NCI-H774 (cell line): ENCODE measurements at places on chromosomes 2 and 18.

- DNase-seq = peak; percentile 78
Measured at GRCh38 chr2:45935791-45936622, 284.5 kb downstream of the PRKCE start.

DNA sequence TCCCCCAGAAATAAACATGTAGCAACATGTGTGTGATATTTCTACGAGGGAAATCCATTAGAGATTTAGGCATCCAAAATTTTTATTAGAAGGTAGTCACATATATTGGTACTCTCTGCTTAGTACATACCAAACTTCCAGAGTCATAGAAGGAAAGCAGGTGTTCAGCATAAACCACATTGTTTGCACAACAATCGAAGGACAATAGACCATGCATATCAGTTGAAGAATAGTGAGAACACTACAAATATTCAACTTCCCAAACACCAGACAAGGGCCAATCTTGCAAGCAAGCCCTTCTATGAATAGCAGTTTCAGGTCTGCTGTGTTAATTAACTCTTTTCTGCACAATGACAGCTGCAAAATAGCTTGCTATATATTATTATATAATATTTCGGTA lies 702.2 kb downstream of the ERBB4 start:
- DNase-seq = peak; percentile 72

- DNase-seq = no peak
Measured at GRCh38 chr2:12032398-12032797, 286.0 kb downstream of the LPIN1 start.

DNA sequence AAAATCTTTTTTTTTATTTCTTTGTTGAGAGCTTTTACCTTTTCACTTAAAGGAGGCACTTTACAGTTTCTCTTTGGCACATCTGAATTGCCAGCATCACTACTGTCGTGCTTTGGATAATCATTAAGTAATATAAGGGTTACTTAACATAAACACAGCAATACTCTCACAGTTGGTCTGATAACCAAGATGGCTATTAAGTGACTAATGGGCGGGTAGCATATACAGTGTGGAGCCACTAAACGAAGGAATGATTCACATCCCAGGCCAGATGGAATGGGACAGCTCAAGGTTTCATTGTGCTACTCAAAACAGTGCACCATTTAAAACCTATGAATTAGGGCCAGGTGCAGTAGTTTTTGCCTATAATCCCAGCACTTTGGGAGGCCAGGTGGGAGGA lies 28.1 kb downstream of the USP37 start:
- no peak for DNase-seq

GRCh38 chr2:43265421-43265820 lies 39.0 kb upstream of the ZFP36L2 start:
- no peak for DNase-seq

- no peak for DNase-seq
Measured at GRCh38 chr2:38527338-38528007, 75.3 kb downstream of the HNRNPLL start.

DNA sequence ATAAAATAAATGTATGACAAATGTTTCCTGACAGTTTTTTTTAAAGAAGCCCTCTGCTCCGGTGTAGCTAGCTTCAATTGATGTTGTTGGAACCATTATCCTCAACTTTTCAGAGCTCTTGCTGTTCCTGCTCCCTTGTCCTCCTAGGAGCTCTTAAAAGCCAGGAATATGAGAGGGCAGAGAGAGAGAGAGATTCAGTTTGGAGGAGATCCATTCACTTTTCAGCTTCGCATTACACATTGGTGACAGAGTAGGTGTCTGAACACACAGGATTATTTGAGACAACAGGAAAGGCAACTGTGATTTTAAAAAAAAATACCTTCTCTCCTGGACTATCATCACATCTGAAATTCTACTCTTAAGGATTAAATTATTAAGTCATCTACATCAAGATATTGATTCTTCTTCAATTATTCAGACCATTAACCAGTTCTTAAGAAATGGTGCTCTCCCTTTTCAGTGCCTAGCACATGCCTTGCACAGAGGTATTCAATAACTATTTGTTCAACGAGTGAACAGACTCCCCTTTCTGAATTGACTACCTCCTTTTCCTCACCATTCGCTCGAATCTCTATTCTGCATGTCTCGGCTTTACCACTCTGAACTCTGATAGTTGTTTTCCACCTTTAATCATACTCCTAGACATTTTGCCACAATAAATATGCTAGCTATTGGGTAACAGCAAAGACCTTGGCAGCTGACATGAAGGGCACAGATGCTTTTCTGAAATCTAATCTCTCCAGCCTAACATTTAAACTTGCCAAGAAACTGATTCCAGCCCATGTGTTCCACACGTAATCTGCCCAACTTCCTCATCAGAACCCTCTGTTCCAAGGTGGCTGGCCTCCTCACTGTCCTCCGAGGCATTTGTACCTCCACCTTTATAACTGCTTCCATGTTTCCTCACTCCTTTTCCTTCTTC lies 28.6 kb upstream of the SLC35F5 start:
- DNase-seq = no peak

DNA sequence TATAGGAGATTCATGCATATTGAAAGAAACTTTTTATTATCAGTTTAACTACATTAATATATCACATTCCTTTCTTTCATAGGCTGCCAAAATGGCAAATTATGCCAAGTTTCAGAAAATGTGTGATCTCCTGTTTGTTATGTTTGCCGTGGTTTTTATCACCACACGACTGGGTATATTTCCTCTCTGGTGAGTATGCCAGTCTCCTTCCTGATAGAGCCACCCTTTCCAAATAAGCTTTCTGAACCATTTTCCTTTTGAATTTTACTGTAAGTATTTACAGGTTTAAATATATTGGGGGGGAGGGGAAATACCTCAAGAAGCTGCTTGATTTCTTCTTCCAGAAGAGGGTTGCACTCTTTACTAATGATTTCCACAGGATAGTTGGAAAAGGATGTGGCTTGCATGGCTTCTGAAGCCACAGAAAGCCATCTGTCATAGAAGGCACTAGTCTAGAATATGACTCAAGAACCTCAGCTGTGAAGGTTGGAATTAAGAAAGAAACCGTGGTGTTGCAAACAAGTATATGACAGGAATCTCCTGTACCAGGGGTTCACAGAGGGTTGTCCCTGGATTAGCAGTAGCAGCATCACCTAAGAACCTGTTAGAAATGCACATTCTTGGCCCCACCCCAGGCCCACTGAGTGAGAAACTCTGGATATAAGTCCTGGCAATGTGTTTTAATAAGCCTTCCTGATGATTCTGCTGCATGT lies 84.5 kb upstream of the NOSTRIN start:
- DNase-seq = no peak

DNA sequence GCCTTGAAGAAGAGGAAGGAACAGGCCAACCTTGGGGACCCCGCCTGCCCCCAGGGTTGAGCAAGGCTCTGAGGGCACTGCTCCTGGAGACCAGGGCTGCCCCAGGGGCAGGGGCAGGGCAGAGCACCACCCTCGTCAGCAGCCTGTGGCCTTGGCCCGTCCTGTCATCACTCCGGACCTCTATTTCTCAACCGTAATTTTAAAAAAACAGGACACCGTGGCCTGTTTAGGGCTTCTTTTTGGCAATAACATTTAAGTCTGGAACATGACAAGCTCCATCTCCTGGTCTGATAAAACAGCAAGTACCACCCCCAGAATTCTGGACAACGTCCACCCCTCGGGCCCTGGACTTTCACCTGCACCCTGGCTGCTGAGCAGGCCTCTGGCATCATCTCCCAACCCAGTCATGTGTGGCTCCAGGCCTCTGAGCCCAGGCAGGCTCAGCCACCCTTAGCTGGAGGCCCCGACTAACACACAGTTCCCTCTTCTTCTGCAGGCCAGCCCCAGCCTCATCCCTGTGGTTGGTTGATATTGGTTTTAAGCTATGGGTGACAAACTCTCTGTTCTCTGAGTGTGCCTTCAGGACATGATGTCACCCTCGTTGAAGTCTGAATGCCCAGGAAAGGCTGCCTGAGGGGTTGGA lies 22.6 kb upstream of the ID2 start:
- DNase-seq = peak; percentile 22

DNA sequence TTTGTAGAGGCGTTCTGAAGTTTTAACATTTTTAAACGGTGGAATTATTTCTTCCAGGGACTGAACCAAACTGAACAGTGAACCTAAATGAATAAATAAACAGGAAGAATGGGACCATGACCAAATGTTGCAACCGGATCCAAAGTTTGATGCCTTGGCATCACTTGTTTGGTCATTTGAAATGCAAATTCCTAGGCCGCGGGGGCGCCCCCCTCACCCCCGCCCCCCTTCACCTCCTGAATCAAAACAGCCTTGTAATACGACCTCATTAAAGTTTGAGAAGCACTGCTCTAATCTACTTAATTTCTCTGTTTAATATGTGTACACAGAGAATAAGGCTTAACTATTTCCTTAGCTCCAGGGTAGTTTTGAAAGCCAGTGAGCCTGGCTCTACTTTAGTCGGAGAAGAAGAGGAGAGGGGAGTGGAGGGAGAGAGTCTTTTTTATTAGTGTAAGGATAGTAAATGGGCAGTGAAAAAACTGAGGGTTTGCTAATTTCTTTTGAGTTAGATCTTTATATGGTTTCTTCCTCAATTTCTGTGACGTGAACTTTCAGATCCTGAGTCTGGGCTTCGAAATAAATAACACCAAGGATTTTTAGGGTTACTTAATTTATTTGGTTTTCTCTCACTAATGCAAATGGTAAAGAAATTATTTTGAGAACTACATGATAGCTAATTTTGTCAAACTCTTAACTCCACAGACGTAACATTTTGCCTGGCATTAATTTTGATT lies 5.7 kb downstream of the C2orf80 start:
- no peak for DNase-seq

DNA sequence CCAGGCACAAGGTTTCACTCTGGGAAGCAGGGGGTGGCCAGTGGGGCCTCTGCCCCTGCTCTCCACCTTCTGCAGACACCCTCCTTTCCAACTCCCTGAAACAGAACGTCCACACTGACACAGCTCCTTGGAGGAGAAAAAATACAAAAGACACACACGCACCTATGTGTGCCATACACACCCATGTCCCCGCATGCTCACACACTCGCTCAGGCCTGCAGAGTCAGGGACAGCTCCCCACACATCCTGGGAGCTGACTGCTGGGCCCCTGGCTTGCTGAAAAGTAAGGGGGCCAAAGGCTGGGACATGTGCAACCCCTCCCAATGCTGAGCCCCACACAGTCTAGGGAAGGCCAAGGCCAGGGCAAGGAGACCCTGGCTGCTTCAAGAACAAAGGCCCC lies 200.5 kb downstream of the TNS1 start:
- DNase-seq = no peak

DNA sequence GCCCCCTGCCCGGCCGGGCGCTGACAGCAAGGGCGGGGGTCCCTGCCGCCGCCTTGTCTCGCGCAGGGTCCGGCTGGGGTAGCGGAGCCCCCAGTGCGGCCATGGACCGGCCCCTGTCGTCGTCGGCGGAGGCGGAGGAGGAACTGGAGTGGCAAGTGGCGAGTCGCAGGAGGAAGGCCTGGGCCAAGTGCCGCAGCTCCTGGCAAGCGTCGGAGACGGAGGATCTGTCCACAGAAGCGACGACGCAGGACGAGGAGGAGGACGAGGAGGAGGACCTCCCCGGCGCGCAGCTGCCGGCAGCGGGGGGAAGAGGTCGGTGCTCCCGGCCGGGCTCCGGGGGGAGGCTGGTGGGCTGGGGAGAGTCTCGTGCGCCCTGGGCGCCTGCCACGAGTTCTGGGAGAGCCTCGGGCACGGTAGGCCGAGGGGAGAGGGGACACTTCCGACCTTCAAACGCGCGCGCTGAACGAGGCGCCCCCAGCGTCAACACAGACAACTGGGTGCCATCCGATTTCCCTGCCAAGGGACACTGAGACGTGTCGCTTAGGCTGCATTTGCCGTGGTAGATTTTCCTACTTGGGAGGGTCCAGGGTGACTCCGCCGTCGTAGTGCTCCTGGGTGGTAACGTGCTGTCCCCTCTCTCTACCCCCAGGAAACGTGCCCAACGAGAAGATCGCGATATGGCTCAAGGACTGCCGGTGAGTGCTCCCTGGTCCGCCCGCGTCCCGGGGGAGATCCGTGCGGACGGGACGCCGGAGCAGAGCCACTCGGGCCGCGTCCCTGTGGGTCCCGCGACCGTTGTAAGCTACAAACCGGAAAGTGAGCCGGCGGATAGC lies 652 bp downstream of the ITPRID2 start:
- peak; percentile 35 for DNase-seq

DNA sequence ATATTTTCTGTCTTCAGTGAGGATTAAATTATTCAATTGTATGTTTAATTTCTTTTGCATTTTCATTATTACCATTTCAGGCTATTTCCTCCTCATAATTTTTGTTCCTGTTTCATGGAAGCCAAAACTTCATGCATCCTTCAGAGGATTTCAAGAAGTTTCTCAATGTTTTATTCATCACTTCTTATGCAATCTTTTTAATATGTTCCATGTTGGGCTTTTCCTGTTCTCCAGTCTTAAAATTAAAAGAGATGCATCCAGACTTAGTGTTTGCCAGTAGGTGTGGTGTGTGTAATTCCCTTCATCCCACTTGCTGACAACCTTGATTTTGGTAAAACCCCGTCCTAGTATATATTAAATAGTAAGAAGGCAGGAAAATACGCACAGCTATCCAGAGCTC lies 190.0 kb downstream of the EN1 start:
- no peak for DNase-seq

DNA sequence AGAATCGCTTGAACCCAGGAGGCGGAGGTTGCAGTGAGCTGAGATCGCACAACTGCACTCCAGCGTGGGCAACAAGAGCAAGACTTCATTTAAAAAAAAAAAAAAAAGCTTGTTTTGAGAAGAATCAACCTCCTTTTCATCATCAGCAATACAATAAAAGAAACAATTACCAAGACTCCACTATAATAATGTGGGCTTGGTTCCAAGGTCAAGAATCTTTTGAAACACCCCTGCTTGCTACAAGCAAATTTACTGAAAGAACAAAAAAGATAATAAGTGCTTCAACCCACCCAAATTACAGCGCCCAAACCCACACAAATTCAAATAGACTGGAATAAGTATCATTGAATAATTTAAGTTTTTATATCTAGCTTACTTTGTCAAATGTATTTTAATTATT lies 33.6 kb upstream of the MAPRE3 start:
- DNase-seq = no peak

- DNase-seq = no peak
Measured at GRCh38 chr2:88281302-88282217, 111.4 kb downstream of the THNSL2 start.

DNA sequence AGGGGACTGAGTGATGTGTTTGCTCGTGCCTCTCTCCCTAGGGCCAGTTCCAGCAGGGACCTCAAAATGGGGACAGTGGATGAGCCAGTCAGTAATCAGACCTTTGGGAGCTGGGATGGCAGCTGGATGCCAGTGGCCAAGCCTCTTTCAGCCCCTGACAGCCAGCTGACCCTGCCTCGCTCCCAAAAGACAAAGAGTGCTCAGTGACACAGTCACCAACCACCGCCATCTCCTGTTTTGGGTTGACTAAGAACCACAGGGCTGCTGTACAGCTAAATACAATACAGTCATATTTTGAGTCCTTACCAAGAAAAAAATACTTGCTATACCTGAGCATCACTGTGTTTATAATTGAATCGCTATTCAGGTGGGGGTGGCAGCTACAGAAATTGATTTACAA lies 75.7 kb downstream of the POU3F3 start:
- DNase-seq = no peak

GRCh38 chr2:217912098-217913024 lies 90.4 kb downstream of the TNS1 start:
- no peak for DNase-seq

GRCh38 chr2:229559986-229560385 lies 154.4 kb downstream of the DNER start:
- no peak for DNase-seq
